ENCODE measurements at places on chromosomes 1 and 21.

DNA sequence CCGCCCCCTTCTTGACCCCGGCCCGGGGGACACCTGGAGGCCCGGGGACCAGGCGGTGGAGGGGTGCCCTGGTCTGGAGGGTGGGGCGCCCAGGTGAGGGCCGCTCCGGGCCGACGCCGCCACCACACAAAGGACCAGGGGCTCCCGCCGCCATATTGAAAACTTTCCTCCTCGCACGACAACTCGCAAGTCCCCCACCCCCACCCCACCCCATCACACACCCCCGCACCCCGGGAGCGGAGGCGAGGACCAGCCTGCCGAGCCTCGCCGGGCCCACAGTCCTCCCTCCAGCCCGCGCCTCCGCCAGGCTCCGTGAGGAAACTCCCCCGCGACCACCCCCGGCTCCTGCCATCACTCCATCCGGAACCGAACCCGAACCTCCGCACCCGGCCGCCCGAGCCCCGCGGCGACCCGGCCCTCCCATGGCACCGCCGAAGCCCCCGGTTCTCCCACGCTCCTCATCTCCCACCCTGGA is 733 bp downstream of the KDM5B start:
- DNase-seq: peak; percentile 58

- DNase-seq: no peak
Observed at GRCh38 chr1:13570924-13571323, 12.7 kb upstream of the PDPN start.

- no peak for DNase-seq
Observed at GRCh38 chr1:241678536-241678935, 26.5 kb downstream of the WDR64 start.

DNA sequence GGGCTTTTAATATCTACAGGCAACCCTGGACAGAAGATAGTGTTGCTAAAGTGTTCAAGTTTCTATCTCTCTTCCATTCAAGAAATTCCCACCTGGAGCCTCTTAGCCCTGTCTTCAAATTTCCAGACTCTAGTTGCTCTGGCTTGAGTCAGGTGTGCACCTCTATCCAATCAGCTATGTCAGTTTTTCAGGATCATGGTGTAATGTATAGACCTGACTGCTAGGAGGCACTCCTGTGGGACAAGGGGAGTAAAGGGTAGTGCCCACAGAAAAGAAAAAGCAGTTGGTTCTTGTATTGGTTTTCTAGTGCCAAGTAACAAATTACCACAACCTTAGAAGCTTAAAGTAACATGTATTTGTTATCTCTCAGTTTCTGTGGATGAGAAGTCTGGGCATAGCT is 6.2 kb upstream of the ZRANB2 start:
- no peak for DNase-seq

All from activated CD8-positive, alpha-beta T cell treated with anti-CD3 and anti-CD28 coated beads, Interleukin-2, amount 10 ng/mL, durations not matched to agents 7 days and 5 days (primary cell).